ENCODE measurements at places on chromosomes 5 and 9.

GRCh38 chr9:95494416-95495371 lies 22.1 kb downstream of the PTCH1 start:
- DNase-seq = no peak

GRCh38 chr5:134524826-134525682 lies at the start of gene JADE2:
Gene JADE2 (plus strand): TSS chr5:134525670. CDS start chr5:134535858, 10,188 bp downstream.
- DNase-seq = peak; percentile 65

- no peak for DNase-seq
These were observed 4.5 kb upstream of the PCDH1 start for GRCh38 chr5:141882594-141883183.

DNA sequence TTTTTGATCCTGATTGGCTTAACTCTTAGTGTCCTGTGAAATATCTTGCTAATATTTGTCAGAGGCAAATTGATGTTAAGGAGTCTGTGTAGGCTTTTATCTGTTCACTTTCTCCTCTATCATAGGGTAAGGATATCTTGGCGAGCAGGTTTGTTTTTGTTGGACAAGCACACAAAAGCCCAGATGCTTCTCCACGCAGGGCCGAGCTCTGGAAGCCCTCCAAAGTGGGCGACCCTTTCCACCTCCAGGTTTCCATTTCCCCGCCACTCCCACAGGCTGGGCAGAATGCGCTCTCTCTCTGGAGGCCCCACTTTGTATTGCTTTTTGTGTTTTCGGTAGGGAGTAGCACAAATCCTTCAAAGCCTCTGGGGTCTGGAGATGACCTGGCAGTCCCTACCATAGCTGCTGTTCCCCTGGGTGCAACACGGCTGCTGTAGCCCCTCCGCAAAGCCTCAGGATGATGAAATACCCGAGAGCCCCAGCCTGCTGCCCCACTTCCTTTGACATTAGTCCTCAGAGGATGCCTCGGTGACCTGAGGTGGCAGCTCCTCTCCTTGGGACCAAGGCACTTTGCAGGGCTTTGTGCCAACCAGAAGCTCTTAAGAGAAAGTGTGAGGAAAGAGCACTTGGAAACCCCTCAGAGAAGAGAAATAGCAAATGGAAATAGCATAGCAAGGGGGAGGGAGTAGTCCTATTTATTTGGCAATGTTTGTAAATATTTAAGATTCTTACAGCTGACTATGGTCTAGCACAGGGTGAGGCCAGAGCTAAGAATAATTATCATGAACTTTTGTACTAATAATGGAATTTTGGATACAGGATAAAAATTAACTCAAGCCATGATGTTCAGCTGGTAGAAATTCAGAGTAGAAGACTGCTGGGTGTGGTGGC lies 122.8 kb downstream of the ARHGEF28 start:
- DNase-seq = no peak

DNA sequence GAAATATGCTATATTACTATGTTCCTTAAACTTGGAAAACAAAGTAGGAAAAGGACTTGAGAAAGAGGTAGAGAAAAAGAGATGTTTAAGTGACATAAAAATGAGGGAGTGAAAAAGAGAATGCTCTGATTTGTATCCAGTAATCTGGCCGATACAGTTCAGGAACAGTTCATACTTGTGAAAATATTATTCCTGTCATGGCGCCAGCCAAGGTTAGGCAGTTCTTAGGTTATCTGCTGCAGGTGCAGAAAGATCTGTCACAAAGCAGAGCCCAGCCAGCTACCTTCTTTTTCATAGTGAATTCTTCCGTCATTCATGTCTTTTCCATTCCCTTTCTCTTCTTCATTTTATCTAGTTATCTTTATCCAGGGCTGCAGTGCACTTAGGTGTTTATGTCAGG lies 256.3 kb downstream of the ADAMTSL1 start:
- no peak for DNase-seq
